ENCODE measurements at places on chromosomes 6 and 20. TPM values are rescaled to one million over a fixed set of nuclear protein-coding genes. Genes with fewer than 3 reads are reported as not detected.

DNA sequence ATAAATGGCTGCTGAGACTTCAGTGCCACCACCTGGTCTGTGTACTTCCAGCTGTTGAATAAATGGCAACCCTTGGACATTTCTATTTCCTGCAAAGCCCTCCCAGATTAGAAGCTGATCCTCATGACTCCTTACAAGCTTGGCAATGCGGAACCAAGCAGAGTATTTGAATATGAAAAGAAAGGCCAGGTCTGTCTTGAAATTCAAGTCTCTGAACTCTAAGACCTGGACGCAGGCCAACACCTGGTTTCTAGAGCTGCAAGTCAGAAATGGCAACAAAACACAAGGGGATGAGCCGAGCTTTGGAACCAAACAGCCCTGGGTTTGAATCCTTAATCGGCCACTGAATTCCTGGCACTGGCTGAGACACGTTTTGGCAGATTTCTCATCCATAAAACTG is 353.4 kb downstream of the PTPRT start:
- no peak for DNase-seq

- DNase-seq, result no peak
Measured at GRCh38 chr6:30942338-30943060, 1.7 kb downstream of the MUCL3 start.

DNA sequence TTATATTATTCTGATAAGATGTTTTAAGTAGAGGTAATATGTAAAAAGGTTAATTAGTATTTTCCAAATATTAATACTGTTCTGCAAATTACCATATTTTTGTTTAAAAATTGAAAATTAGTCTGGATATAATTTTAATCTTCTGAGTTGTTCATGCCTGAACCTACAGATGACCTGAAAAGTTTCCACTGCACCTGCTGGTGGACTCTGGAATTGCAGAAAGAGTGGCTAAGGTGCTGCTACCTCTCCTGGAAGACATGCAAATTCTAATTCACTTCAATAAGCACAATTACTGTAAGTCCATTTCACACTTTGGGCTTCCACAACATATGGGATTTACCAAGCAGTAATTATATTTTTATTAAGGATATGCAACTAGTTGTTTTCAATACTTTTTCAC is 77.7 kb upstream of the OLIG3 start:
- no peak for DNase-seq

DNA sequence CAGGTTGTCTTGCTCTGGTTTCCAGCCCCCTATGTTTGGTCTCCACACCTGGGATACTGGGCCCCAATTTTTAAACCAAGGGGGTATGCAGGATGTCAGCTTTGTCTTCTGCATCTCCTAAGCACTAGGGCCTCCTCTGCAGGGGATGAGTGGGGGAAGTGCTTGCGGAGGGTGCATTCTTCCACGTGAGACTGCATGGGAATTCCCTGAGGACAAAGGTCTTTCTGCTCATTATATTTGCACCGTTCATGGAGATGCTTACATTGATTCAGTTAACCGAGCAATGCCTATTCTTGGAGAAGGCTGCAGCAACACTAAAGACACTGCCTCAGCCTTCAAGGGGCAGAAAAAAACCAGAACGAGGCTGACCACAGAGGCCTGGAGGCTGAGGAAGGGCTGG is 45.4 kb downstream of the RAB44 start:
- peak; percentile 65 for DNase-seq

GRCh38 chr6:37903351-37904340 is 84.1 kb downstream of the ZFAND3 start:
- no peak for DNase-seq

Gene ADGRF1
- 1.2 TPM for total RNA-seq

Gene ABHD12
- total RNA-seq, result 59.5 TPM

Measured in mucosa of descending colon (tissue), 3 donors.